ENCODE measurements at places on chromosomes 12 and 14.
A peak's percentile ranks its signal among the peaks of the same experiment; 100 is the strongest.

- no peak for DNase-seq
Observed at GRCh38 chr14:69637503-69638031, 26.2 kb downstream of the SUSD6 start.

- no peak for DNase-seq
Observed at GRCh38 chr12:34388636-34389377, 366.5 kb downstream of the ALG10 start.

- DNase-seq: no peak
Observed at GRCh38 chr12:124053851-124054250, 80.8 kb downstream of the ZNF664 start.

DNA sequence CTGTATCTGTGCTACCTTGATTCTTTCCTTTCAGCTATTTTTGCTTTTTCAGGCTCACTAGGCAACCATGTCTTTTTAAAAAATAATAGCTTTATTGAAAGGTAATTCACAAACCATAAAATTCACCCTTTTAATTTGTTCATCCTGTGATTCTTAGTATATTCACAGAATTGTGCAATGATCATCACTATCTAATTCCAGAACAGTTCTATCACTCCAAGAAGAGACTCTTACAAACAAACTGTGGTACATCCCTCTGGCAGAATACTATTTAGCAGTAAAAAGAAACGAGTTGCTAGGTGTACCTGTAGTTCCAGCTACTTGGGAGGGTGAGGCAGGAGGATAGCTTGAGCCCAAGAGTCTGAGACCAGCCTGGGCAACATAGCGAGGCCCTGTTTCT, 14.8 kb downstream of the CREBL2 start:
- DNase-seq: no peak

DNA sequence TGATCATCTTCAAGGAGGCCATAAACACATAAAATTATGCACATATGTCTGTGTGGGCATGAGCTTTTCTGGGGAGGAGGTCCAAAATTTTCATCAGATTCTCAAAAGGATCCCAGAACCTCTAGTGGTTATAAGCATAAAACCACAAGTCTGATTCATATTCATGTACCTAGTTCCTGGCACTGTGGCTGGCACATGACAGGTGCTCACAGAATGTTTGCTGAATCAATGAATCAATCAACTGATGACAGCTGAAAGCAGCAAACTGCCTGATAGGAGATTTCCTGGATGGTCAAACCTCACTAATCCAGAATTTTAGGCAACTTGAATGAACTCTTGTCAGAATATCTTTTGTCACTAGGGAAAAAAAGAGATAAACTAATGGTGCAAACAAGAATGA, 13.5 kb upstream of the CMKLR1 start:
- no peak for DNase-seq

GRCh38 chr12:111677186-111677585, 8.6 kb downstream of the BRAP start:
- DNase-seq: no peak

DNA sequence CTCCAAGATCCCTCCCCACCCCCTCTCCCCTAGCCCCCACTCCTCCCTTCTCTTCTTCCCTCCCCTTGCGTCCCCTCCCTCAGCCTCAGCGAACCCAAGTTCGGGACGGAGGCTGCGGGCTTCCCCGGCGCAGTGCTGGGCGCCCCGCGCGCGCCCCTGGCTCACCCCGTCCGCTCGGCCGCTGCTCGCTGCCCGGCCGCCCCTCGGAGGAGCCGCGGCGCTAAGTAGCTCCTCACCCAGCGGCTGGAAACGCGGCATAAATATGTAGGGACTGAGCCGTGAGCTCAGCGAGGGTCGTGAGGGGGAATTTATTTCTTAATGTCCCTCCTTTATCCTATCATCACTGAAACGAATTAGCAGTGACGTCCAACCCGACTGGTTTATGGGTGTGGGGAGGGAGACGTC, at the start of gene NOS1:
Gene NOS1, minus strand, starts transcription at position 280 of the 405 bp plus-strand sequence. CDS start 30,557 bp downstream, outside the sequence.
- DNase-seq: no peak

GRCh38 chr12:124862768-124863415, 772 bp downstream of the SCARB1 start:
- peak; percentile 57 for DNase-seq

- DNase-seq: no peak
Observed at GRCh38 chr14:33375196-33375595, 436.5 kb downstream of the NPAS3 start.

Data from activated T-cell treated with anti-CD3 and anti-CD28 coated beads, Interleukin-2, amount 50 U/mL, for 24 hours (primary cell).